A549 (cell line): ENCODE measurements at places on chromosomes 13 and 19.

DNA sequence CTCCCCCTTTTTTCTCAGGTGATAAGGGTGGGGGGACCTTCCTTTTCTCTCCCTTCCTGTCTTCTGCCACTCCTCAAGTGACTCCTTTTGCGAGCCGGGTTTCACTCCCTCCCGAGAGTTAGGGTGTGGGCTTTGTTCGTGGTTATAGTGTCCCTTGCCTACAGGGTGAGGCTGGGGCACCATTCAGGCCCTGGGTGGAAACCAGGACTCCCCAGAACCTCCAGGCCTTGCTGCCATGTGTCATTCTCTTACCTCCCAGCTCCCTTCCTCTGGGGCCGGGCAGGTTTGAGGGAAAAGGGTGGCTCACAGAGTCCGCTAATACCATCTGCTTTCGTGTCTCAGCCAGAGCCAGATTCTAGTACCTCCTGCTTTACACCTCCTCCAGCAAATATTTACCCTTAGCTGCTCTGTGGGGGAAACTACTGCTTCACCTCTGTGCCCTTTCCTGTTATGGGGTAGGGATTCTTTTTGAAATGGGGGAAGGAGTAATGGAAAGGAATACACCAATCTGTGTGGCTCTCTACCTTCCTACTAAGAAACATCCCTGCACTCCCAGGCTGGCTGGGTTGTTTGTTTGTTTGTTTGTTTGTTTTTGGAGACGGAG is 2.8 kb downstream of the ACTN4 start:
- peak; percentile 53 for DNase-seq

GRCh38 chr19:31500946-31501345 is 151.7 kb upstream of the TSHZ3 start:
- DNase-seq: no peak

DNA sequence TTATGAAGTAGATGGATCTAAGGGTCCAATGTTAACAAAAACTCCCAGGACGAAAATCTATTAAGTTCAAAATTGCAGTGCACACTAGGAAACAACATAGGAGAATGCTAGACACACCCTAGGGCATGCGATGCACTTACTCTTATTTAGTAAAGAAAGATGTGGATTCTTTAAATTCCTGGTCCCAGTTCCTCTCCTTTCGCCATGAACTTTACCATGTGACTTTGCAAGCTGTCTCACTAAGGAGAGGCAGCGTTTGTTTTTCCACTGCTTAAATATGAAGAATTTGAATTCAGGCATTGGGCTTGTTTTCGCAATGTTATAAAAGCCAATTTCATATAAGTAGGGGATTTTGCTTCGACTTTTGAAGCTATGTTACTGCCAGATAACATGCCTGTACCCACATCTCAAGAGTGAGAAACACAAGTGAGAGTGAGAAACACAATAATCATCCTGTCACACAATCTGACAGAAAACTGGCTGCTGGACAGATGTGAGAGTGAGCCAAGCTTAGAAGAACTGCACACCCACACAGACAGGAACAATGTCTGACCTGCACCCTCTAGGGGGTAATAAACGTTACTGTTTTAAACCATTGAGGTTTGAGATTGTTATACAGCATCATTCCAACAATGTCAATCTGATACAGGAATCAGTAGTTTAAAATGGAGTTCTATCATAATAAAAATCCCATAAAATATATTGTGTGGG is 1308.4 kb downstream of the SLITRK5 start:
- no peak for DNase-seq

DNA sequence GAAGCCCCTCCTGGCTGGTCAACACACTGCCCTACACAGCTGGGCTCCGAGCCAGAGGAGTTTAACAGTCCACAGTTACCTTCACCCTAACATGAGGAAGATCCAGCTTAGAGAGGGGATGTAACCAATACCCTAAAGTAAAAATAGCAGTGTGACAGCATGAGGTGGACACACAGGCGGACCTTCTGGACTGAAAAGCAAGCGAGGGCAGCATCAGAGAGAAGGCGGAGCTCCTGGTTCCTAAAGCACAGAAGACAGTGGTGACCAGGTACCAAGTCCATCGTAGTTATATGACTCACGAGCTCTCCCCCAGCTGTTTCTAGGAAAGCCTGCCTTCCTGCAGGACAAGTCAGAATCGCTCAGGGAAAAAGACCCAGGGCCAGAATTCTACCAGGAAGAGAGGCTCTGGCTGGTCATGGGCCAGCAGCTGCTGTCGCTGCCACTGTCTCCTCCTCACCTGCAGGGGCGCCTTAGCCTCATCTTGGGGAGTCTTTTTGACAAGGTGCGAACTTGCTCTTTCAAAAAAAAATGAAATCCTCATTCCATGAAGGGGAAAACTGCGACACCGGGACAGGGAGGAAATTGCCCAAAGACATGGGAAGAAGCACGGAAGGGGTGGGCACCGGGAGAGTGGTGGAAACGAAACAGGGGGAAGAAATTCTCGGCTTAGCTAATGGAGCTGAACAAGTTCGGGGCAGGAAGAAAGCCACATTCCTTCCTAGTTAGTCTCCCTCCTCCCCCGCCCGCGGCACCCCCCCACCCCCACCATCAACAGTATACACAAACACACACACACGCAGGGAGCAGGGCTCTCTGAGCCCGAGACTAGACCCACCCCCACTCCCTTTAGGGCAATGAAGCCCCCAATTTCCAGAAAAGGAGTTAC is 1.7 kb downstream of the ELL start:
- peak; percentile 53 for DNase-seq

DNA sequence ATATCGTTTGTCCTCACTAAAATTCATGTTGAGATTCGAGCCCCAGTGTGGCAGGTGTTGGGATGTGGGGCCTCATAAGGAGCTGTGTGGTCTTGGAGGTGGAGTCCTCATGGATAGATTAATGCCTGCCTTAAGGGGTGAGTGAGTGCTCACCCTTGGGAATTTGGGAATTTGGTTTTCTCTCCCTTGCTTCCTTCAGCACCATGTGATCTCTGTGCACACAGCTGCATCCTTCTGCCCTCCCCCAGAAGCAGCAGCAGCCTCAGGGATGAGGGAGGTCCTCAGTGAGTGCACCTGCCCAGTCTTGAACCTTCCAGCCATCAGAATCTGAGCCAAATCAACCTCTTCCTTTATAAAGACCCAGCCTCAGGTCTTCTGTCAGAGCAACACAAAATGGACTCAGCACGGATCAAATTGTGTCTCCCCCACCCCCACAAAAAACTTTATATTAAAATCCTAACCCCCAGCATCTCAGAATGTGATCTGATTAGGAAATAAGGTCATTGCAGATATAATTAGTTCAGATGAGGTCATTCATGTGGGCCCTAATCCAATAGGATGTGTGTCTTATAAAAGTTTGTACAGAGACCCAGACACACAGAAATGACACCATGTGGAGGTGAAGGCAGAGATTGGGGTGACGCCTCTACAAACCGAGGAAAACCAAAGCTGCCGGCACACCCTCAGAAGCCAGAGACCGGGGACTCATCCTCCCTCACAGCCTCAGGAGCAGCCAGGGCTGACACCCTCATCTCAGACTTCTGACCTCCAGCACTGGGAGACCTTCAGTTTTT is 12.9 kb downstream of the CYTH2 start:
- no peak for DNase-seq

DNA sequence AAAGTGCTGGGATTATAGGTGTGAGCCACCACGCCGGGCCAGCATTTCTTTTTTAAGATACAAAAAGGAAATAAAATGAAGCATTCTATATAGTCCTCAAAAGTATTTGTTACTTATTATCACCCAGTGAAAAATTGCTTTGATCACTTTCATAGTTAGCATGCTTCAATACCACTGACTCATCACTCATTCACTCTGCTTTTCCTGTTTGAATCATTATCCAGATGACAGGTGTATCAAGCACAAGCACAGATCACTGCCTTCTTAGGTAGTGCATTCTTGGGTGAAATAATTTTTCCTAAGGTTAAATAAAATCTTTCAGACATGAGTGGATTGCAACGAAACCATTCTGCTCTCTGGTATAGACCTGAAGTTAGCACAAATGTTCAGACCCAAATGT is 35.8 kb upstream of the SPART start:
- no peak for DNase-seq

- no peak for DNase-seq
These were observed 96.1 kb upstream of the MBNL2 start for GRCh38 chr13:97125810-97126738.

GRCh38 chr13:113837560-113838355 is 26.1 kb downstream of the GAS6 start:
- peak; percentile 62 for DNase-seq

- no peak for DNase-seq
These were observed 919 bp downstream of the DACT3 start for GRCh38 chr19:46660008-46660517.

DNA sequence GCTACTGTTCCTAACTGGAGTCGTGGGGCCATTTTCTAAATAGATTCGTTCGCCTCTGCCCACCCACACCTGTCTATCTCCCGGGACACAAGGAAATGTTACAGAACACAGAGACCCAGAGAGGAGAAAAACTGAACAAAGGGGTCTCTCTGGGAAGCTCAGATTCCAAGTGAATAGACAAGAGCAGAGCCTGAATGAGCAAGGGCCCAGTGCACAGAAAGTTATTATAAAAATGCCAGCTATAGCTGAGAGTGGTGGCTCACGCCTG is 27.2 kb upstream of the FEM1A start:
- no peak for DNase-seq

DNA sequence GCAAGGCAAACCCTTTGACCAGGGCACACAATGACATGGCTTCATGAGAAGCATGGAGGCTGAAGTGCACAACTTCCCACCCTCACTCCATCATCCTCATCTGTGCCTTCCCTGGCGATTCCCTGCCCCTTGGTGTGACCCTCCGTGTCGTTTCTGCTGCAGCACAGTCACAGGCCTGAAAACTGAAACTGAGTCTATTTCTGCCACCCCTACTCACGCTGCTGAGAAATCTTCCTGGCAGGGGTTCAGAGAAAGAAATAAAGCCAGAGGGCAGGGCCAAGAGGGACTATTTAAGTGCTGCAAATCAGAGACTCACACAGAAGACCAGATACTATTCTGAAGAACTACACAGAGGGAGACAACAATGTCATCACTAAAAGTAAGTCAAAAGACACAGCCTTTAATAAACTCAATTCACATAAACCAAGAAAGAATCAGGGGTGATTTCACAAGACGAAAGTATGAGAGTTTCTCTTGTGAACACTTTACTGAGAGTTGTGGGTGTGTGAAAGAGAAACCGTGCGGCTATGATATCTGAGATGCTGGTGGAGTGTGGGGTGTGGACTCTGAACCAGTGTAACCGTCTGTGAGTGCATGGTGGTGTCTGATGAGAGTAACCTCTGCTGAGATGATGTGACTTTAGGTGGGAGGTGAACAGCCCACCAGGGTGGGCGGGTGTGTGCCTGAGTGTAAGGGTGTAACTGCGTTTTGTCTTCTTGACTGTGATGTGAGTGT is 23.5 kb downstream of the LGALS16 start:
- DNase-seq: no peak

DNA sequence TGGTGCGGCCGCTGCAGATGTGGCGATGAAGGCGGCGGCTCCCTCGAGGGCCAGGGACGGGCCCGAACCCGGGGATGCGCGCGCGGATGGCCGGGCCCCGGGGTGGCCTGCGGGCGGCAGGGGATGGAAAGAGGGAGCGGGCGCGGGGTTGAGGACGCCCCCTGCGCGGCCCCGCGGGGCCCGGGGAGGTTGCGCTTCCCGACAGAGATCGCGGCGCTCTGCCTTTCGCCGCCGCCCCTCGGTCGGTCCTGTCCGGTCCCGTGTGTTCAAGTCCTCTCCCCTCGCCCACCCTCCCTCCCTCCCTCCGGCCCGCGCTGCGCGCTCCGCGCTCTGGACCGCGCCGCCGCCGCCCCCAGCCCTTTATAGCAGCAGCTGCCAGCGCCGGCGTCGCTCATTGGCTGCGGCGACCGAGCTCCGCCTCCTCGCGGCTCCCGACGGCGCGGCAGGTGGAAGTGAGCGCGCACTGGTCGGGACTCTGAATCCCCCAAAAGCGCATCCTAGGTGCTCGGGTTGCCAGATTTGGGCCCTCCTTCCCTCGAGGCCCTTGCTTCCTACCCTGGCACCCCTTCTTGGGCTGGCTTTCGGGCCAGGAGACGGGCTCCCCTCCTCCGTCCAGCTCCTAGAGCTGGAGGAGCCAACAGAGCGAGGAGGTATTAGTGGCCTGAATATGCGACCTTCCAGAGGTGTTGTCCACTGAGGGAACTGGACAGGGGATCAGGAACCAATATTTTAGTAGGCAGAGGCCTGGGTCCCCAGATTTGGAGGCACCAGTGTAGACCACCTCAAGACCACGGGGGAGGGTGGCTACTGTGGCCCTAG is at the start of gene ELAVL3:
TSS of gene ELAVL3 (minus strand) at position 332 of the 819 bp plus-strand sequence. CDS start 438 bp downstream, outside the sequence.
- DNase-seq: no peak

- no peak for DNase-seq
These were observed 8.9 kb upstream of the SLC15A1 start for GRCh38 chr13:98761126-98761985.

GRCh38 chr13:59279576-59279975 is 884.2 kb downstream of the DIAPH3 start:
- DNase-seq: no peak

DNA sequence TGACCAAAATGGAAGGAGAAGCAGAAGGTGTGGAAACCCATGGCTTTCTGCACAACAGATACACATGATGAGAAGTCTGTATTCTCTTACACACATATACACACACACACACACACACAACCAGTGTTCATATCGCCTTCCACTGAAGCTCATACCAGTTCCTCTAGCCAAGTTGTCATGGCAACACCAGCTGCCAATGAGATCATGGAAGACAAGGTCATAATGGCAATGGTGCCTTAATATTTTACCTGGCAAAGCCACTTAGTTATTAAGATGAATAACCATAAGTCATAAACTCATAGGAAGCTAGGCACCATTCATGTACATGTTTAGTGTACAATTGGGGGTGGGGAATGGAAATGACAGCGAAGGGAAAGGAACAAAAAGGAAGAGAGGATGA is 2.6 kb upstream of the DHRS12 start:
- DNase-seq: peak; percentile 35

DNA sequence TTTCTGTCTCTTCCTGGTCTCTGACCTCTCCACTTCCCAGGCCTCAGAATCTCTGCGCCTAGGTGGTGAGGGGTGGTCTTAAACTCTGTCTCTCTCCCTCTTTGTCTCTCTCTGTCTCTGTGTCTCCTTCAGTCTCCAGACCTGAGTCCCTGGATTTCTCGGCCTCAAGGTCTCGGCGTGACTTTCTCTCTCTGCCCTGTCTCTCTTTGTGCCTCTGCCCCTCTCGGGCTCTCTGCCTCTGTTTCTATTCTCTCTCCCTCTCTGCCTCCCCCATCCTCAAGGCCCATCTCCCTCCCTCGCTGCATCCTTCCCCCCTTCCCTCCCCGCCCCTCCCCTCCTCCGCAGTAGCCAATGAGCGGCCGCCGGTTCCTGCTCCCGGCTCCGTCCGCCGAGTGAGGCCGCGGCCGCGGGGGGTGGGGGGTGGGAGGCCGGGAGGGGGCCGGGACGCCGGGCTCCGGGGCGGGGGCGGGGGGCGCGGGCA is at the start of gene CACNG7:
TSS of gene CACNG7 (plus strand) at position 344 of the 481 bp plus-strand sequence. CDS start 3,554 bp downstream, outside the sequence.
- DNase-seq: peak; percentile 43
